ENCODE measurements at places on chromosomes 11 and 22.

GRCh38 chr11:17645190-17645970, 74.0 kb upstream of the MYOD1 start:
- DNase-seq: no peak

GRCh38 chr11:132742929-132743328, 789.4 kb downstream of the OPCML start:
- DNase-seq: no peak

GRCh38 chr11:120137187-120137610, 714 bp downstream of the TRIM29 start:
- DNase-seq: no peak

DNA sequence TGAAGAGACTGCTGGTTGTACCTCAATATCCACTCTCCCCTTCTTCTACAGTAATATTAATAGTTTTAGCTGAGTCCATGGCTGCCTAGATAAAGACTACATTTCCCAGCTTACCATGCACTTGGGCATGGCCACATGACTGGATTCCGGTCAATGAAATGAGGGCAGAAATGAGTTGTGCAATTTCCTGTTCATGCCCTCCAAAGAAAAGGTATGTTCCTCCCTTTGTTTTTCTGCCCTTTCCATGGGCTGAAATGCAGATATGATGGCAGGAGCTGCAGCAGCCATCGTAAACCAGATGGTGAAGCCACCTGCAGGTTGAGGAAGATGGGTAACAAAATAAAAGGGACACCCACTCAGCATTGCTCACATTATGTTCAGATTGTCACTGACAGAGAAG, 15.3 kb upstream of the ELFN2 start:
- no peak for DNase-seq

DNA sequence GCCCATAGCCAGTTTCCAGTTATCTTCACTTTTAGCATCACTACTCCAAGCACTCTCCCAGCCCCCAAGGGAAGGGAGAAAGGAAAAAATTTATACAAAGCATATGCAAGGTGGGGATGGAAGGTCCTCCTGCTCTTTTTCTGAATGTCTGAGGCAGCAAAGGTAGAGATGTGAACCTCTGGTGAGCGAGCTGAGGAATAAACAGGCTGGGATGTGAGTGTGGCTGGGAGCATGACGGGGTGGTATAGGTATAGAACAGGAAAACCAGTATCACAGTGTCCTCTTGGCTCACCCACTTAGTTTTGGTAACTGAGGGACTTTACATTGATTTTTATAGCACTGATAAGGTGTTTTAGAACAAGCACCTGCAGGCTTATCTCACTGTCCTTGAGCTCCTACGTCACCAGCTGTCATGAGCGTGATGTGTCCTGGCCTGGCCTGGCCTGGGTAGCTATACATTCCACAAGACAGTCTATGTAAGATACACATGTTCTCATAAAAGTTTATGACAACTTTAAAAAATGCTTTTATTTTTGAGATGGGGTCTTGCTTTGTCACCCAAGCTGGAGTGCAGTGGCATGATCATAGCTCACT, 10.3 kb upstream of the POLD3 start:
- no peak for DNase-seq

GRCh38 chr11:30328681-30329080, 5.8 kb downstream of the ARL14EP start:
- DNase-seq: no peak

GRCh38 chr22:37639771-37640590, 512 bp downstream of the SH3BP1 start:
- peak; percentile 39 for DNase-seq

- no peak for DNase-seq
These were observed 3.5 kb downstream of the FIBIN start for GRCh38 chr11:26997378-26997777.

GRCh38 chr11:47591764-47592163, 2.4 kb downstream of the C1QTNF4 start:
- DNase-seq: no peak

- no peak for DNase-seq
These were observed 29.7 kb downstream of the SPATA19 start for GRCh38 chr11:133815636-133816035.

GRCh38 chr11:48043991-48044512, 63.7 kb downstream of the PTPRJ start:
- DNase-seq: no peak

GRCh38 chr11:30314625-30315024, 8.3 kb upstream of the ARL14EP start:
- DNase-seq: no peak

- DNase-seq: peak; percentile 92
These were observed at the start of gene CD44 for GRCh38 chr11:35138943-35139721. TSS of gene CD44 (plus strand) at chr11:35139171. CDS start at chr11:35139304, 133 bp downstream.

DNA sequence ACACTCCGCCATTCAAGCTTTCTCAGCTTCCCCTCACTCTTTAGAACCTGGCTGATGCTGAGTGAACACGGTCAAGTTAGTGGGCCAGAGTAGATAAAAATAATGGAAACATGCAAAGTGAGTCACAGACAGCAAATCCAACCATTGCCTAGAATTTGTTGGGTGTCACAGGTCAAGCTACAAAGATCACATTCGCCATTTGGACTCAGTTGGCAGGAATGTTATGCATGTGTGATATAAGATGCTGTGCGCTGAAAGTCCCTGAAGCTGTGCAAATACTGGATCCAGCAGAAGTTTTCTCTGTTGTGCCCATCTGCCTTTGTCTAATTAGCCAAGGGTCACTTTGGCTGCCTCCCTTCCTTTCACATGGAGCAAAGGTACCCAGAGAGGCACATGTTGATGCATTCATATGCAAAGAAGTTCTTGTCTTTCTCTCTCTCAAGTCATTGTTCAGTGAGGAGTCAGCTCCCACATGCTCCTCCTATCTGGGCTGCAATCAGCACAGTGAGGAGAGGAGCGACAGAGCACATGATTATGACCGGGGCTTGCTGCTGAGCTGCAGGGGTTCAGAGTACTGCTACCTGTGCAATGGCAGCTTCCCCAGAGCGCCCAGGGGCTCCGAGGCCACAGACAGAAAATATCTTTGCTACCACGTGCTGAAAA, 39.7 kb downstream of the FLI1 start:
- no peak for DNase-seq

DNA sequence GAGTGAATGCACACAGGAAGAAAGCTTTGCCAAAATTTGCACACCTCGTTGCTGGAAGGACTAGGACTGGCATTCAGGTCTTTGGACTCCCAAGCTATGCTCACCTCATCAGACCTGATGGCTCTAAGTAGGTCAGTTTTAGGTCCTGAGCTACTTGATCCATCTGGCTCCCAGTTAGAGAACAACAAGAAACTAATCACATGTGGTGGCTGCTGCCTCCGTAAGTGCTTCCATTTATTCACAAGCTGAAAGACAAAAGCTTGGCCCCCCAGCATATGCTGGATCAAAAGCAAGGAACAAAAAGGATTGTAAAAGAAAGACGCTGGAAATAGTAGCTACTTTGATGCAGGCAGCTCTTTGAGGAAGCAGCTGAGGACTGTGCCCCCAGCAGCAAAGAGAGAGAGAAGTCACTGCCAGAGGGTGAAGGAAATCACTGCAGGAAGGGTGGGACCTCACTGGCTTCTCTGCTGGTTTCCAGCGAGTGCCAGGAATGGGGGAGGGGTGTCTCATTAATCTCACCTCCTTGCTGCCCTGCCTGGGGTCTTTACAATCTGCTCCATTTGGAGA, 268.9 kb downstream of the KIRREL3 start:
- DNase-seq: no peak

GRCh38 chr11:2077061-2077802, 62.0 kb downstream of the IGF2 start:
- no peak for DNase-seq

DNA sequence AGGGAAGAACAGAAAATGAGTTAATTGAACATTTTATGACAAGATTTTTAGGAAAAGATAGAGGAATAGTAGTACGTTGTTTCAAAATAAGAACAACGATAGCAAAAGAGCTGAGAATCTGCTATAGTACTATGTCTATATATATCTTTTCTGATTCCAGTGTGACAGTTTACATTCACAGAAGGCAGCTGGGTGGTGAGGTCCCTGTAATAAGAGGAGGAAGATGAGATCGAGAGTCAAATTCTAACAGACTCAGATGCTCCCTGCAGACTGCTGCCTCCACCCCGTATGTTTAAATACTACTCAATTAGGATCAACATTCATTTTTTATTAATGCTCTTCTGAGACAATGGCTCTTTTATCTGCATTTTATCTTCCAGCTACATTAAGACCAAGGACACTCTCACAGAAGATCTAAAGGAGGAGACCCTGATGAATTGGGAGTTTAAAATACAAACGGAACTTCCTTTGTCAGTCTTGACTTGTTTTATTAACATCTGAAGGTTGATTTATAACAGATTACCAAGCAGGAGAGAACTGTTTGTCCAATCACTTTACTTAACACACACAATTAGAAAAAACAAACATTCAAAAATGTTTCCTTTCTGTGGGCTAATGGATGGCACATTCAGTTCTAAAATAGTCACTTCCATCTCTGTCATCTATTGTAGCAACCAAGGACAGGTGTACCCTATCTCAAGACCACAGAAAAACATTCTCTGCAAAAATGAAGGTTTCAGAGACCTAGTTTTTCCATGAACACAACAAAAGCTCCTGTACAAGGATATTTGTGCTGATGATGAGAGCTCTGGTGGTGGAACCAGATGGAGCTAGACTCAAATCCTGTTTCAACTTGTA, 240.2 kb downstream of the CADM1 start:
- DNase-seq: no peak

- DNase-seq: no peak
These were observed 277.4 kb downstream of the BLID start for GRCh38 chr11:121838571-121838970.

DNA sequence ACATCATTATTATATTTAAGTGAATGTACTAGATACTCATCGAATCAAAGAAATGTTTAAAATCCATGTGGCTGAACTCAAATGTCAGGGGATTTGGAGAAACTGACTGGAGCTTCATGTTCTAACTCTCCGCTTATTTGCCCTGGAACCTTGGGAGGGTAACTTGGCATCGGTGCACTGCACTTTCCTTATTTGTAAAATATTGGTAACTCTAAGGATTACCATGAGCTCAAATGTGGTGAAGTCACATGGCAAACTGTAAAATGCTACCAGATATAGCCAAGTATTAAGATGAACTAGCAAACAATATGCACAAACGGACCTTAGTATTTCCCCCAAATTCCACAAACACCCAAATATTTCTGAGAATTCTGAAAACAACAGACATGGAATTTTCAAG, 75.6 kb downstream of the ETS1 start:
- peak; percentile 22 for DNase-seq

- no peak for DNase-seq
These were observed 11.9 kb downstream of the IPO7 start for GRCh38 chr11:9396310-9396709.

GRCh38 chr11:66915866-66916265, 42.3 kb downstream of the PC start:
- no peak for DNase-seq

GRCh38 chr22:41504397-41504796, 35.5 kb downstream of the ACO2 start:
- no peak for DNase-seq

DNA sequence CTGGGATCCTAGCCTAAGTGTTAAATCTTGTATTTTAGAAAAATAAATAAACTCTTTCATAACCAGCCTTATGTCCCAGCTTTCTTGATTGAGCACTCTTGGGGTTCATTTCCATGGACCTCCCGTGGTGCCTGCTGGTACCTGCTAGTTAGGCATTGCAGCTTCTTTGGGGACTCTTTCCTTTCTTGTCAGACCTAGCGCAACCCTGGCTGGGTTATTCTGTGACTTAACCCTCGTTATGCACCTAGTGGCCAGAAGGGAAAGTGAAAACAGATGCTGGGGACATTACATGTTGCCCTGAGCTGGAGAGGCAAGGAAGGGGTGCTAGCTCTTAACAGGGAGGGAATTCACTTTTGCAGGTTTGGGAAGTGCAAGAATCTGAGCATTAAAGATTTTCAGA, 46.8 kb downstream of the APIP start:
- no peak for DNase-seq

- DNase-seq: peak; percentile 58
These were observed 268.4 kb downstream of the ETS1 start for GRCh38 chr11:128318856-128319474.

- DNase-seq: no peak
These were observed 6.9 kb upstream of the NLRP6 start for GRCh38 chr11:271319-271715.

- no peak for DNase-seq
These were observed 28.1 kb downstream of the WBP2NL start for GRCh38 chr22:42026705-42027104.

All from CD4-positive, alpha-beta T cell (primary cell).